ENCODE measurements at places on chromosomes 16 and 17.

DNA sequence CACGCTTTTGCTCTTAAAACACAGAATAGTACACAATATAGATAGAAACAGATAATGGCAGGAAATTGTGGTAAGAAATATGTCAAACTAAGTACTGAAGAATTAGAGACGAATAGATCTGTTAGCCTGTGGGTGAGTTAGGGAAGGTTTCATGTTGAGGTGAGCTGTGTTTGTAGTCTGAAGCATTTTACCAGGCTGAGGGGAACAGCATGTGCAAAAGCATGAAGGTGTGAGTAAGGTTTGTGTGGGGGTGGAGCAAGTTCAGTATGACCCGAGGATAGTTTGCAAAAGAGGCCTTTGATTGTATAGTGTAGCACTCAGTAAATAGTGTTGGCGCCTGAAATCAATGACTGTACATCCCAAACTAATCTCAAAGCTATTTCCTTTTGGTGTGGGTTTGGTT is 13.8 kb downstream of the IGSF6 start:
- DNase-seq = no peak

DNA sequence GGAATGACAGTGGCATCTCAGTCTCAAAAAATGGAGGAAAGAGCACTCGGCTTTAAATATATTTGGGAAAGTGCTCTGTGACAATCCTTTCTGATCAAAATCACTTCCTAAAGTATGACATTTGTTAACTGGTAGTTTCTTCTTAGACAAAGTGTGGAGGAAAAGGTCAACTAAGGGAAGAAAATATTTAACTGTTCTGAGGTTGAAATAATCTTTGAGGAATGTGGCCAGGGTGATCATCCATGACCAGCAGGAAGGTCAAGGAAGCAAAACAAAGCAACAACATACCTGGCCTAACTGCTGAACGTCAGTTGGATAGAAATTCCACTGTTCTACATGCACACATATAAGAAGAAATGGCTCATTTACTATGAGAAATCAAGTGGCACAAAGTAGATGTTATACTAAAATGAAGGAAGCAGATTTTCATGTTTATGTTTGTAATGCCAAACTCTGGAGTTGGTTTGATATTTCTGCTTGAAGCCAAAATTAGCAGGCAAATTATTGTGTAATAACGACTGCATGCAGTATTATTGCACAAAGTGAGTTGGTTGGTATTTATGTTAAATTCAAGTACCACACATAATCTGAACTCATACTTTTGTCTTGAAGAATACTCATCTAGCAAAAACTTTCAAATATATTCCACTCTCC is 87.3 kb upstream of the CORO6 start:
- no peak for DNase-seq

- no peak for DNase-seq
These were observed 31.8 kb downstream of the BBS2 start for GRCh38 chr16:56488035-56488434.

DNA sequence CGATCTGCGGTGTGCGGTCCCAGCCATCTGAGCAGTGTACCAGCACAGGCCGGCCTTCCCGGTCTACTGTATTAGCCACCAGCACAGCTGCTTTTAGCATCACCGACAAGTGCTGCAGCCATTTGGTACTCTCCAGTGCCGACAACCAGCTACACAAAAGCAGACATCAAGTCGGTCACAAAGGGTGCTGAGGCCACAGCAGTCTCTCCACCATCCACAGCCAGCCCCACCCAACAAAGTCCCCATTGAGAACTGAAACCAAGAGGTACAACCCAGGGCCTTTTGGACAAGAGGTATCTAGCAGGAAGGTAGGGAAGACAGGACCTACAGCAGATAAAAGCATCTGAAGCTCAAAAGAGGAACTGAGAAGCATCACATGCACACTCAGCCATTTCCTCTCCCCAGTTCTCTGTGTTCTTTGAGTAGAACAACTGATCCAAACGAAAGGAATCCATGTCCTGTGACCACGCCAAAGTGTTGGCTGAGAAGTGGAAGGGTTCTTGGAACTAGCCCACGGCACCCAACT is 9.5 kb downstream of the MTMR4 start:
- no peak for DNase-seq

DNA sequence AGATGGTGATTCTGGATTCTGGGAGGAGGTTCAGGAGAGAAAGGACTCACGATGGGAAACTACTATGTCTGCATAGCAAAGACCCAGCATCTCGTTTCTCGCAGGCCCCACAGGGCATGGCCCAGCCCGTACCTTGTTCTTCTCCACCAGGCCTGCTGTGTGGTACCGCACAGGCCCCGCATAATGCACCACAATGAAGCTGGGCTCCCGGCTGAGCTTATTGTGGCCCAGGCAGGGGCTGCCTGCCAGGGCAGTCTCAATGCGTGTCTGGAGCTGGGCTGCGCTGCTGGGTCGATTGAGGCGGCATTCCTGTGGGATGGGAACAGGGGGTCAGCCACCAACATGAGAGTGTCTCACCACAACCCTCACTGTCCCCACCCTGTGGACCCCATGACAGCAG is 20.4 kb downstream of the ZNHIT3 start:
- no peak for DNase-seq

GRCh38 chr17:74147056-74147835 is 56.2 kb upstream of the RPL38 start:
- no peak for DNase-seq

DNA sequence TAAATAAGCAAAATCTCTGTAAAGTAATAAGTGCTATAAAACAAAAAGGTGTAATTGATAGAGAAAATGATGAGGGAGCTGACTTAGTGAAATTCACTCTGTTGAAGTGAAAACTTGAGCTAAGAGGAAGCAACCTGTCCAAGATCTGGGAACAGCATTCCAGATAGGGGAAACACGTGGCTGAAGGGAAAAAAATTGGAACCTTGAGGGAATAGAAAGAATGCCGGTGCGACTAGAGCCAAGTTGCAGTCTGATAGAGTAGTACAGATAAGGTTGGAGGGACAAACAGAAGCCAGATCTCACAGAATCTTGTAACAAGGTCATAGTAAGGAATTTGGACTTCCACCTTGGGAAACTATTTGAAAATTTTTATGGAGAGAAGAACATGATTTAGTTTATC is 623 bp upstream of the DDX52 start:
- DNase-seq = no peak

DNA sequence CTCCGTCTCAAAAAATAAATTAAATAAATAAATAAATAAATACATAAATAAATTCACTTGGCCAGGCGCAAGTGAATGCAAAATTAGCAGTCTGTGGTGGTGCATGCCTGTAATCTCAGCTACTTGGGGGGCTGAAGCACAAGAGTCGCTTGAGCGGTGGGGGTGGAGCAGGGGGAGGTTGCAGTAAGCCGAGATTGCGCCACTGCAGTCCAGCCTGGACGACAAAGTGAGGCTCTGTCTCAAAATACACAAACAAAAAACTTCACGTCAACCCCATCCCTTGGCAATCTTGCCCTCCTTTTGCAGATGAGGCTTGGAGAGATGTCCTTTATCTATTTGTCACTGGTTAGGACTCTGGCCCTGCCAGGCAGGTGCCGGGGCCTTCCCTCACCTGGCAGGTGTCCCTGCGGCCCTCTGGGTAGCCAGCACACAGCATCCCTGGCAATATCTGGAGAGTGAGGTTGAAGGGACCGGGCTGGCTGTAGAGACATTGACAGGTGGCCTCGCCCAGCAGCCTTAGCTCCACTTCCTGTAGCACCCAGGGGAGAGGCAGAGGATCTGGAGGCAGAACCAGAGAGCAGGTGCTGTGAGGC is 4.4 kb downstream of the PRSS36 start:
- DNase-seq = no peak

GRCh38 chr17:75096082-75096625 is 8.4 kb downstream of the SLC16A5 start:
- DNase-seq = no peak

GRCh38 chr17:32875923-32876416 is 954 bp downstream of the MYO1D start:
- DNase-seq = no peak
